ENCODE measurements at places on chromosomes 7 and 10.

DNA sequence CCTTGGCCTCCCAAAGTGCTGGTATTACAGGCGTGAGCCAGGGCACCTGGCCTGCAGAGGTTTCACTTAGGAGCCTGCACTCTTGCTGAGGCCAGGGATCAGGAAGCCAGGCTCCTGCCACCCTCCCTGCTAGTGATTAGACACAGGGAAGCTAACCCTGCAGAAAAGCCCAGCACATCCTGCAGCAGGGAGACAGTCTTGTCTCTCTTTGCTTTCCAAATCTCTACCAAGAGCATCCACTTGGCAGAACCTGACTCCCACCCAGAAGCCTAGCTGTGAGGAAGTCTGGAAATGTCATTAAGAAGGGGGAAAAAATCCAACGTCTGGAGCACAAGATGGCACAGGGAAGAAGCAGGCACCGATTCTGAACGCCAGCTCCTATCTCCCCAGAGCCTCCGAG lies 8.0 kb upstream of the FAM171A1 start:
- no peak for DNase-seq

DNA sequence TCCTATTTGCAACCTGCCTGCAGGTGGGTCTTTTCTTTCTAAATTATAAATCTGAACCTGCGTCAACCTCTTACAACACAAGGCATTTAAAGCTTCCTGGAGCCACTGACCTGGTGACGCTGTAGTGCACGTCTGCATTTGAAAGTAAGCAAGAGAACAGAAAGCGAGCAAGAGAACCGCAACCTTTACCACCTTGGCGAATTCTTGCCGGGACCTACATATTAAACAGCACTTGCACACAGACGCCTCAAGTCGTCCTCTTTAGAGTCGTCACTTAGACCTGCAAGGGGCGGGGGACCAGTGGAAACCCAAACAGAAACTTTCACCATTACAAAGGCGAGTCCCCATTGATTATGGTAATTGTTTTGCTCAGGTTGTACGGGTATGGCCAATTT lies 9.5 kb downstream of the GLI3 start:
- peak; percentile 56 for DNase-seq

- peak; percentile 21 for DNase-seq
Measured at GRCh38 chr10:102455893-102456471, 4.6 kb upstream of the C10orf95 start.

- peak; percentile 89 for DNase-seq
Measured at GRCh38 chr7:82183634-82184033, 259.9 kb downstream of the CACNA2D1 start.

- DNase-seq = peak; percentile 72
Measured at GRCh38 chr10:88989824-88990383, 694 bp upstream of the FAS start.

- DNase-seq = peak; percentile 43
Measured at GRCh38 chr7:43201912-43202311, 89.5 kb downstream of the HECW1 start.

DNA sequence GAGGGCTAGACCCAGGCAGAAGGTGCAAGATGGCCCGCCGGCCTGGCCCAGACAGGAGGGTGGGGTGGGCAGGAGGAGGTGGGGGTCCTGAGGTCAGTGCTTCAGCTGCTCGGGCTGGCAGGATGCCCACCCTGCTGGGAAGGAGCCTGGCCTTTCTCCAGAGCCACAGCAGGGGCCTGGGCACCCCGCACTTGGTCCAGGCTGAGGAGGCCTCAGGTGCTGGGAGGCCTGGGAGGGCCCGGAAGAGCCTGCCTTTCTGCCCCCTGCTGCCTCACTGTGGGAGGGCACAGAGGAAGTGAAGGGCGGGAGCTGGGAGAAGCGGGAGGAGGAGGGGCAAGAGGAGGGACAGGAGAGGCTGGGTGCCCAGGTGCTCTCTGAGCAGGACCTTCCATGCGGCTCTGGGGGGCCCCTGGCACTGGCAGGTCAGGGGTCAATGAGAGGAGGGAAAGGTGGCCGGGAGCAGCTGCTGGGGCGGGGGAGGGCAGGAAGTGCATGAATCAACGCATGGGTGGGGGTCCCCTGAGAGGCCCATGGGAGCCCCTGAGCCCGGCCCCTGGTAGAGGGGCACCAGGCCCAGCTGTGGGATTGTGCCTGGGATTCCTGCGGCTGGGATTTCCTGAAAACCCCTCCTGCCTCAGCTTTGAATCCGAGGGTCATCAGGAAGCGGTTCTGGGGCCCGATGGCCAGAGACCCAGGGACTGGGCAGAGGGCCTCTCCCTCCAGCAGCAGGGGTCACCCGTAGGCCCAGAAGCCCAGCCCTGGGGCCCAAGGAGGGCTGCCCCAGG lies 49.9 kb downstream of the PWWP2B start:
- DNase-seq = peak; percentile 64

GRCh38 chr7:157667261-157667660 lies 330.5 kb downstream of the DNAJB6 start:
- DNase-seq = no peak

DNA sequence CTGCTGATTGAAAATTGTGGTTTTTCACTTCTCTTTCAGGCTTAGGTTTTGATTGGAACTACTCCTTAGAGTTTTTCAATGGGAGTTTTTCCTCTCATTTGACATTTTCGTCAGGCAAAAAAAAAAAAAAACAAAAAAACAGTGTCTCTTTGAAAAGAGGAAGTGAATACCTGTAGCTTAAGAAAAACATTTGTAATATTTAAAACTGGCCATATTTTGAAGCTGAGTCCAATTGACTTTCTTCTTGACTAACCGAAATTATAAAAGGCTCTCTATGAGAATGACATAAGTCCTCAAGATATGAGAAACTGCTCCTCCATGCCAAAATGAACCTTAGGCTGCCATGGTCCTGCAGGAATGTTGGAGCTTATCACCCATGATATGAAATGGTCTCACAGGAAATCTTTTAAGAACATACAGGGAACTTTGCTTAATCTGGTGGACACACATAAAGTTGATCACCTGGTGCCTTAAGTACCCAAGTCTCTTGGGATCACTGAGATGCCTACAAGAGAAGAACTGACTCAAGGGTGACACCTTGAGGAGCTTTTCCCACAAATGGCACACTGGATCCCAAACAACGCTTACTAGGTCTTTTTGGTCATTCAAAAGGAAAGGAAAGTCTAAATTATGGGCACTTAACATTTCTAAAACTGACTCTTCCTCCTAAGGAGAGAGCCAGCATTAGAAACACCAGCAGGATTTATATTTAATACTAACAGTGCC lies 263.4 kb downstream of the CDC14C start:
- DNase-seq = no peak

DNA sequence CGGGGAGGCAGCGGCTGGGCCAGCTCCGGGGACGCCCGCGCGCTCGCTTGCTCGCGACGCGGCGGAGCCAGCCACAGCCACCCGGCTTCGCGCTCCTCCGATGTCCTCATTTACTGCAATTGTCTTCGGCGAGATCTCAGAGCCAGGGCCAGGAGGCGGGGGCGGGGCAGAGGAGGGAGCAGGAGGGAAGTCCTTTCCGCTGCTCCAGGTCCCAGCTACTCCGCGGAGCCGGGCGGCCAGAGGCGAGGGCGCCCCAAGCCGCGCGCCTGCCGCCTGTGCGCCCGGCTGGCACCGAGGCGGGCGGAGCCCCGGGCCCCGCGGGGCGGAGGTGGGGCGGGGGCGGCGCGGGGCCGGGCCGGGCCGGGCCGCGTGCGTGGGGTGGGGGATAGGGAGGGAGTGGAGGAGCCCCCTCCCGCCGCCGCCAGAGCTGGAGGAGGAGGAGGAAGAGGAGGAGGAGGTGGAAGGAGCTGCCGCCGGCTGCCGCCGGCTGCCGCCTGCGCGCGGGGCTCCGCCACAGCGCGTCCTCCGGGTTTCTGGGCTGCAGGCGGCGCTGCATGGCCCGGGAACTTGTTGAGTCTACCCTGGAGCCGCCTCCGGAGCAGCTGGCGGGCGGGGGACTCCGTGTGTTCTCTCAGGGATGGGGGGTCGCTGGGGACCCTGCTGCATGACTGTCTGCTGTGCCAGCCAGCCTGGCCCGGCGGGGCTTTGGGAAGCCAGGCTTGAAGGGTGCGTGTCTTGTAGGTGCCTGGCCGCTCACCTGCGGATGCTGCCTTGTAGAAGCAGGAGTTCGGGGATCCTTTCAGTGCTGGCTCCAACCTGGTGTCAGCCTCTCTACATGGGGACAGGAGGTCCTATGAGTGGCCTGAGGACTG lies at the start of gene INSYN2A:
Gene INSYN2A (minus strand): TSS at position 310 of the 872 bp plus-strand sequence. CDS start 20,196 bp downstream, outside the sequence.
- DNase-seq = peak; percentile 59

DNA sequence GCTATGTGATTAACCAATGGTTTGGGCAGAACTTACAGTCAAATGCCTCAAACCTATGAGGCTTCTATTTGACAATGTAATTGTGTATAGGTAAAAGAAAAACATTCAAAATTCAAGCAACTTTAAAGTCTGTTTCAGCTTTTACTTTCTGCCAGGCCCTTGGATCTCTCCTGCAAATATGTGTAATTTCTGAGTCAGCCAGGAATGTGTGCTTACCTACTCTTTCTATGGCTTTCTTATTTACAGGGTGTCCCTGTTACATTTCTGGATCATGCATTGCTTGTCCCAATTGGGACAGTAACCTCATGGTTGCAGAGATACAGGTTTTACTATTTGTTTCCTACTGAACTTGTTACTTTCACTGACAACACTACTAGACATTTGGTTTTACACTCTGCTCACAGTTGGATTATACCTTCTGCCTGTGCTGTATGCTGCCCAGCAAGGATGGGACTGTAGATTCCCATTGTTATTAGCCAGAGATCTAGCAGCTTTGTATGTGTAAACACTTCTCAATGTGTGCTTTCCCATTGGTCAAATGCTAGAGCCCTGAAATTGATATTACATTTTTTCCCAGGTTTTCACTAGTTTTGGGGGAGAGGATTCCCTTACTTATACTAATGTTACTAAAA lies 355.3 kb downstream of the ARL4A start:
- DNase-seq = peak; percentile 52

DNA sequence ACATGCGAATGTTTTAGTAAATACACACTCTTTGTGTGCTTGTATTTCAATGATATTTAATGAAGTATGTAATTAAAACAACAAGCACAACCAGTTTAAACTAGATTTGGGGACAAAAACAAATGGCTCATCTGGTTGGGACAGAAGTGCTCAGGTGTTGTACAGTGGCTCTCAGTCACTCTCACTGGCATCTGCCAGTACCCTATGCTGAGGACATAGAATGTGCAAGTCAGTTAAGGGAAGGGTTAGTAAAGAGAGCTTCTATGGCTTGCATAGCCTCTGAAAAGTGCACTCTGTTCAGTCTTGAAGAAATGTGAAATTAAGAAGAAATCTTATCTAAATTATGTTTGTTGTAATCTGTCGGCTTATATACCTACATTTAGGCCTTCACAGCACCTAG lies 183.0 kb downstream of the LRRC4 start:
- DNase-seq = no peak

- no peak for DNase-seq
Measured at GRCh38 chr7:142759433-142759832, 10.2 kb downstream of the PRSS1 start.

GRCh38 chr10:122157451-122157850 lies 113.6 kb upstream of the BTBD16 start:
- DNase-seq = no peak

GRCh38 chr10:26715137-26715487 lies 17.6 kb downstream of the PDSS1 start:
- DNase-seq = no peak

DNA sequence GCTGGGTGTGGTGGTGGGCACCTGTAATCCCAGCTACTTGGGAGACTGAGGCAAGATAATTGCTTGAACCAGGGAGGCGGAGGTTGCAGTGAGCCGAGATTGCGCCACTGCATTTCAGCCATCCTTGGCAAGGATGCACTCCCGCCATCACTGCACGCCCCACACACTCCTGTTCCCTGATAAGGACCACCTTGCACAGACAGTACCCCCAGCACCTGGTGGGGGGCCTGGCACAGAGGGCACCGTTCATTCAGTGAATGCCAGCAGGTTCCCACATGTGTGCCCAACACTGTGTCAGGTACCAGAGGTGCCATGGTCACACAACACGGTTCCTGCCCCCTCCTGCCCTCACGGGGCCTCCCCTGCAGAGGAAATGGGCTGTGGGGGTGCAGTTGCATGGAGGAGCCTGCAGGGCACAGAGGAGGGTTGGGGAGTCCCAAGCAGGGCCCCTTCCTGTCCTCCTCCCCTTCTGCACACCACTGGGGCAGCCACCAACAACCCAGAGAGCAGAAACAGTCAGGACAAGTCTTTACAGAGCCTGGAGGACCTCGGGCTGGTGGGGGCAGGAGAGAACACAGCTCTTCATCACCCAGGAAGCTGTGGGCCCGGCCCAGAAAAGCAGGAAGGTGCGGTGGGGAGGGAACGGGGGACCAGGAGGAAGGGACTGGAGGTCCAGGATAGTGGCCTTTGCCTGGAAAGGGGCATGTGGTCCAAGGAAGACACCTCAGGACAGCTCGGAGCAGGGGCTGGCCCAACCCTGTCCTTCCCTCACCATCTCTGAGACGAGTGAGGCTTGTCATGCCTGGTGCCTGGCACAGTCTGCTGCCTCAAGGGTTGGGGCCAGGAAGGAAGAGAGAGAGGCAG lies 7.1 kb downstream of the CRYGN start:
- DNase-seq = peak; percentile 35

Data from mammary epithelial cell (primary cell).